ENCODE measurements at places on chromosomes 1 and 21.

GRCh38 chr21:43982489-43983078, 29.5 kb upstream of the TRAPPC10 start:
- no peak for DNase-seq

DNA sequence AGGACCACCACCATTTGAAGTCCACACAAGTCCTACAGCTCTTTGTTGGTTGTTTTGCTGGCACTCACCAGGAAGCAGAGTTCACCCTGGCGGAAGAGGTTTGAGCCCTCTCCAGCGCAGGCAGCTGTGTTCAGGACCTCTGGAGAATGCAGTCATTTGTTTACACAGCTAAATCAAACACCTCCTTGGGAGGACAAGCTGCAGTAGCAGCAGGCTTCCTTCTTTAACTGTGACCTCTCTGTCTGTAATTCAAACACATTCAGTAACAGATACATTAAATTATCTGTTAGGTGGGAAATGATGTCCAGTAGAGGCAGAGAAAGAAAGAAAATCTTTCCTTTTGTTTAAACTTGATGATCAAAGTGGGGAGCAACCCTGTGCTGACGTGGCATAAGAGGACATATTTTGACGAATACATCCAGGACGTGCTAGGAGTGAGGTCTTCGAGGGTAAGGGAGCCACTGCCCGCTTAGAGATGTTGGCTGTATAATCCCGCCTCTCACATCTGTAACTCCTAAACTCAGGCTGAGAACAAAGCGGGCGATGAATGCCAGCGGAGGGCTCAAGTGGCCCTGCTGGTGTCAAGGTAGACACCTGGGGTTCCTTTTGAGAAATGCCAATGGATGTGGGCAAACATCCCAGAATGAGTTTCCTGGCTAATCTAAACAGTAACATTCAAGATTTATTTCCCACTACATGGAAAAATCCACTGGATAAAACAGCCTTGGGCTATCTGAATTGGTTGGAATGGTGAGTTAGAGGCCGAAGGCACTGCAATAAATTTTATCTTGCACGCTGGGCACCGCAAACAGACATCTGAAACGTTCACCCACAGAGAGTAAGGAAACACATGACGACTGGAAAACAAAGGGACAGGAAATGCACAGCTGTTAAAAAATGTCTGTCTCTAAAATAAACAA, 51.7 kb downstream of the ABCA4 start:
- no peak for DNase-seq

- no peak for DNase-seq
These were observed 89.9 kb downstream of the CD247 start for GRCh38 chr1:167428395-167428794.

DNA sequence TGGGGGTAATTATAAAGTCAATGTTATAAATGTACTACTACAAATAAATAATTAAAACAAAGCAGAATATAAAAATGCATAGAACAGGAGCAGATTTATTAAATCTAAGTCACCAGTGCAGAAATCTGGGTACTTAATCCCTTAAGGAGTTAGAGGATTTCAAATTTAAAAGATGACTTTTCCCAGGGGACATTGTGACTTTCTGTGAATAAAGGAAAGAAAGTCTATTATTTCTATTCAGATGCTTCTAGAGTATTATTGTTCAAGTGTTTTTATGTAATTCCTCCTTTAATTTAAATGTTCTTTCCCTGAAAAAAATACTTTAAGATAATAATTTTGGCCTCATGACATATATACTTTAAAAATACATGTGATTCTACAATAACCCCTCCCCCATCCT, 43.4 kb downstream of the SYDE2 start:
- DNase-seq, result no peak

DNA sequence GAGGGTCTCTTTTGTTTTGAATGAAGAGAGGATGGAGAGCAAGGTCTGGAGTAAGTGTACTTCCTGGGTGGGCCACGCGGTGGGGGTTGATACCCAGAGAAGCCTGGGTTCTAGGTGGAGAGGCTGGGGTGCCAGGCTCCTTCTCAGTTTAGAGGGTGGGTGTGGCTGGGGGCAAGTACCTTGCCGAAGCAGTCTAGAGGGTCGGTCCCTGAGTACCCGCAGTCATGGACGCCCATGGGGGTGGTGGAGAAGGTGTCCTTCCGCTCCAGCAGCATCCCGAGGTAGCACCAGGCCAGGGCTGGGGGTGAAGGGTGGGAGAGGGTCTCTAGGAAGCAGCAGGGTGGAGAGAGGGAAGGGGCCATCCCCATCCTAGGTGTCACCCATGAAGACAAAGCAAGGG, 14.3 kb downstream of the TTC22 start:
- no peak for DNase-seq
